ENCODE measurements at places on chromosomes 1 and 21.

DNA sequence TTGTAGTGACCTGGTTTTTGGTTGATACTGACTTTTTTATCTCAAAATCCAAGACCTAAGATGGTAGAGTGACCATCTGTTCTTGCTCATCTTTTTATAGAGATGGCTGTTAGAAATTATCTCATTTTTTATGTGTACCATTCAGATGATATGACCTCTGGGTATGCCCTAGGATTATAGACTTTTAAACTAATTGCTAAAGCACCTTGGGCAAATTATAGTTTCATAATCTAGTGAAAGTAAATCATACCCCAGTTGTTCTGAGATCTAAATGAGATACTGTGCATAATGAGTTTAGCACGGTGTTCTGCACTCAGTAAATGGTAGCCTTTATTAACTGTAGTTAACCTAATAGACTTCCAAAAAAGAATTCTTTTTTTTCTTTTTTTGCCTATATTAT is 182.6 kb upstream of the L1TD1 start:
- DNase-seq = no peak

GRCh38 chr21:39648879-39649278 is 36.1 kb downstream of the B3GALT5 start:
- DNase-seq = no peak

GRCh38 chr1:27391511-27392095 is 819 bp upstream of the GPR3 start:
- DNase-seq = peak; percentile 57

DNA sequence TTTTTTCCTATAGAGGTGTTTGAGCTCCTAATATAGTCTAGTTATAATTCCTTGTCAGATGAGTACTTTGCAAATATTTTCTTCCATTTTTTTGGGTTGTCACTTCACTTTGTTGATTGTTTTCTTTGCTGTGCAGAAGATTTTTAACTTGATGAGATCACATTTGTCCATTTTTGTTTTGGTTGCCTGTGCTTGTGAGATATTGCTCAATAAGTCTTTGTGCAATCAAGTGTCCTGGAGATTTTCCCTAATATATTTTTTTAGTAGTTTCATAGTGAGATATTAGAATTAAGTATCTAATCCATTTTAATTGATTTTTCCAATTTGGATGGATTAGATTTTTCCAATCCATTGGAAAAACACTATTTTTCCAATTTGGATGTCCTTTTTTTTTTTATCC is 1395.5 kb downstream of the PLA2G4A start:
- DNase-seq = no peak

DNA sequence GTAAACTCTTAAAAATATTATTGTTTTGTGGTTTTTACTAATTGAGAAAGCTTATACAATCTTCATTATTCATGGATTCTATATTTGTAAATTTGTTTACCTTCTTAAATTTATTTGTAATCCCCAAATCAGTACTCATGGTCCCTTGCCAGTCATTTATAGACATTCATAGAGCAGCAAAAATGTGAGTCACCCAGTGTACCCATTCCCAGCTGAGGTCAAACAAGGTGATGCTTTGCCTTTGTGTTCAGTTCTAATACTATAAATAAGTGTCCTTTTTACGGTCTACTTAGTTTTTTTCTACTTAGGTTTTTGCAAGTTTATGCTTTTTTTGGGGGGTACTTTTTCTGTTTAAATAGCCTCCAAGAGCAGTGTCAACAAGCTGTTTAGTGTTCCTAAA is 36.1 kb downstream of the SORT1 start:
- peak; percentile 49 for DNase-seq

All from EL (cell line).